ENCODE measurements at places on chromosomes 11 and 22.

GRCh38 chr11:17076517-17077239, 789 bp downstream of the RPS13 start:
- no peak for DNase-seq

DNA sequence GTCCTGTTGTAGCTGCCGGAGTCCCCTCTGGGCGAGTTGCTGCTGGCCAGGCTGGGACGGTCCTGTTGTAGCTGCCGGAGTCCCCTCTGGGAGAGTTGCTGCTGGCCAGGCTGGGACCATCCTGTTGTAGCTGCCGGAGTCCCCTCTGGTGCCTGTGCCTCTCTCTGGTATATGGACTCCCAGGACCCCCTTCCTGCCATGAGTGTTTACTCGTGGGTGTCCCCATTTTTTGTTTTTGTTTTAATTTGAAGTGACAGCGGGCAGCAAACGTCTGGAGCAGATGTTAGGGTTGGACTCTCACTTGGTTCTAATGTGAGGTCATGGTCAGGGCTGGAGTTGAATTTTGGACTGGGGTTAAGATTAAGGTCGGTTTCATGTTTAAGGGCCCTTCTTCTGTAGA, 14.2 kb downstream of the SHANK3 start:
- DNase-seq: no peak

- no peak for DNase-seq
Observed at GRCh38 chr11:69889400-69890318, 70.4 kb upstream of the FGF3 start.

DNA sequence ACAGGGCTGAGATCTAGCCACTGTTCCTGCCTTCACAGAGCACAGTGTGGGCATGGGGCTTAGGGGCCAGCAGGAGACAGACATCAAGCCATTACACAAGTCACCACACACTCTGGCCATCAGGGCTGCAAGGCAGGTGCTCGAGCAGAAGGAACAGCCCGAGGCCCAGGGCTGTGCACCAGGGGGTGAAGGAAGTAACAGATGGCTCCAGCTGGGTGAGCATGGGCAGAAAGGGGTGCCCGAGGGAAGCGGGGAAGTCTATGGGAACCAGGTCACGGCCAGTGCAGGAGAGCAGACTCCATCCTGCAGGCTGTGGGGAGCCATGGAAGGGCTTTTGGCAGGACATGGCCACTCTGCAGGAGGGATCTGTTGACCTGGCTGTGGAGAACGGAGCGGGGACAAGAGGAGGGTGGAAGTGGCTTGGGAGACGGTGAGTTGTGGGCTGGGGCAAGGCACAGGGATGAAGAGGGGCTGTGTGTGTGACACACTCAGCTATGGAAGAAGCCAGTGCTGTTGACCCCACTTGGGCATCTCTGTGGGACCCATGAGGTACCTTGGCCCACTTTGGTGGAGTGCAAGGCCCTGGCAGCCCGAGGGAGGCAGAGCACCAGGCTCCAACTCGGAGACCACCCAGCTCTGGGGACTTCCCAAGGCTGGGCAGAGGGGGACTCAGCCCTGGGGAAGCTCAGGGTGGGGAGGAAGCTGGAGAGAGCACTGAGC, 3.6 kb downstream of the C11orf68 start:
- no peak for DNase-seq

DNA sequence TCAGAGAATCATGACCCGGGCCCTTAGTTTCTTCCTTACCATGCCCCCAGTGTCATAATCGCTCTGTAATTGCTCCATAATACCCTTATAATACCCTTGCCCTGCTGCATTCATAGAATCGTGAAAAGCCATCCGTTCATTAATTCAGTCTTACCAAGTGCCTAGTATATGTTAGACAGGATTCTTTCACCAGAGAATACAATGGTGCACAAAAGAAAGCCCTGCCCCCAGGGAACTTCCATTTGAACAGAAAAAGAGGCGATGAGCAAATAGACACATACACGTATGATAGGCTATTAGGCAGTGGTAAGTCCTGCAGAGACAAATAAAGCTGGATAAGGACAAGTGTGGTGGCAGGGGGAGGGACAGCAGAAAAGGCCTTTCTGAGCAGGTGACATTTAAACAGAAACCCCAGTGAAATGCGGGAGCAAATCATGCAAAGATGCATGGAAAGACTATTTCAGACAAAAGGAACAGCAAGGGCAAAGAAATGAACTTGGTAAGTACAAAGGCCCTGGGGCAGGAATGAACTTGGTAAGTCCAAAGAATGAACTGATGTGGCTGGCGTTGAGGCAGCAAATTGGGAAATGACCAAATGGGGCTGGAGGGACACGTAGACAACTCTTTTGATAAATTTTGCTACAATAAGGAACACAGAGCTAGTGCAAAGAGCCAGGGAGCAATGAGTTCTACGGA, 74.6 kb upstream of the CREB3L1 start:
- no peak for DNase-seq

- DNase-seq: no peak
Observed at GRCh38 chr11:9802291-9802861, 138.5 kb downstream of the SWAP70 start.

DNA sequence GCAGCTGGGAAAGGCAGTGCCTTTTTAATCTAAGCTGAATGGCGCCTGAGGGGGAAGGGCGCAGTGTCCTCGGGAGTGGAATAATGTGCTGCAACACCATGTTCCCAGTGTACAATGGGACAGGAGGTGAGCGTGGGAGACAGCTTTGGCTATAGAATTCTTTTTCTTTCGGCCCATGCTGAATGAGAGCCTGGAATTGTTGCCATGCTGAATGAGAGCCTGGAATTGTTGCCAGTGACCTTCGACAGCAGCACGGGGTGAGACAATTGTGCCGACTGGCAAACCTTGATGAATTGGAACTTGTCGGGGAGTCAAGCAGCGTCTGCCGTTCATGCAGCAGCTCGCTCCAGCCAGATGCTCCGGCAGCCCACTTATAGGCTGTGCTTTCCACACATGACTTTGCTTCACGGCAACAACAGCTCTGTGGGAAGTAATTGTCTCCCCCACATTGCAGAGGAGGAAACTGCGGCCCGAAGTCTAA, 141.4 kb upstream of the E2F8 start:
- DNase-seq: no peak

DNA sequence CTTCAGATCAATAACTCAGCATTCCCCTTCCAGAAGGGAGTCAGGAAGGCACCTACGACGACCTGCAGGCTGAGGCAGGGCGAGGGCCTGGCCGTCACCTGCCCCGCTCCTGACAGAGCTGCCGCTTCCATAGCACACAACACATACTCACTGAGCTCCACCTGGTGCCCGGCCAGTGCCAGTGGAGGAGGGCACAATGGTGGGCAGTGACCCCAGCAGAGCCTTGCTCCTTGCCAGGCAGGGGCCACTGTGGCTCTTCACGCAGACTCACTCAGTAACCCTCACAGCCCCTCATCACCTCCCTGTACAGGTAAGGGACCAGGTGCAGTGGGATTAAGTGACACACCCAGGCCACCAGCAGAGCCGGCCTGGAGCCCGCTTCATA, 24.6 kb downstream of the LRFN4 start:
- DNase-seq: no peak

DNA sequence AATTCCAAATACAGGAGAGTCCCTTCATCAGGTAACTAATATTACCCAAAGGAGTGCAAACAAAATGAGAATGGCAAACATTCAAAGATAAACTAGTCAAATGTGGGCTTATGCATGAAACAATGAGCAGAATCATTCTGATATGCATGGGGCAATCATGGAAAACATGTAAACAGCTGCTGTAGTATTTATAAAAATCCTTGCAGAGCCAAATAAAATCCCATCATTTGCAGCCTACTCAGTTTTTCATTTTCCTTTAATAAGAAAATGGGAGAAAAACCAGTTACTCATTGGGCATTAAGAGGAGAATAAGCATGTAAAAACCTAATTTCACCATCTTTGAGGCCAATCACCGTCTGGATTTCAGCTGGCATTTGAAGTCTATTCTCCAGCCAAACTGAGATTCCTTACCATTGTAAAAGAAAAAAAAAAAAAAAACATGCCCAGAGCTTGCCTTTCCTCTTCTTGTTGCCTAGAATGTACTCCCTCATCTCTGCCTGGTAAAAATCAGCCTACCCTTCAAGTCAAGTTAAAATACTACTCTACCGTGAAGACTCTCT, 249.1 kb downstream of the TTC28 start:
- DNase-seq: no peak

- DNase-seq: no peak
Observed at GRCh38 chr11:11486423-11486822, 133.4 kb upstream of the CSNK2A3 start.

DNA sequence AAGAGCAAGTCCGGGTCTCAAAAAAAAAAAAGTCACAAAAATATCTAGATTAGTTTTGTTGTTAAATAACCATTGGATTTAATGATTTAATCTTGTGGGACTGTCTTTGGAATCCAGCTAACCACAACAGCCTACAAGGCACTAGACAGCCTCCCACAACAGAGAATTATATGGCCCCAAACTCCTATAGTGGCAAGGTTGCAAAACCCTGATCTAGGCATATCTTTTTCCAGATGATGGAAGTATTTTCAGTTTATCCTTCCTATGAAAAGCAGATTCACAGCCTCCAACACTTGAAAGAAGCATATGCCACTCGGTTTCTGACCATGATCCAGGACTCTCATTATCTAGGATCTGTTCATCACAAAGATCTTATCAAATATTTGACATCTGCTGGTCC, 5.4 kb upstream of the C11orf87 start:
- no peak for DNase-seq

DNA sequence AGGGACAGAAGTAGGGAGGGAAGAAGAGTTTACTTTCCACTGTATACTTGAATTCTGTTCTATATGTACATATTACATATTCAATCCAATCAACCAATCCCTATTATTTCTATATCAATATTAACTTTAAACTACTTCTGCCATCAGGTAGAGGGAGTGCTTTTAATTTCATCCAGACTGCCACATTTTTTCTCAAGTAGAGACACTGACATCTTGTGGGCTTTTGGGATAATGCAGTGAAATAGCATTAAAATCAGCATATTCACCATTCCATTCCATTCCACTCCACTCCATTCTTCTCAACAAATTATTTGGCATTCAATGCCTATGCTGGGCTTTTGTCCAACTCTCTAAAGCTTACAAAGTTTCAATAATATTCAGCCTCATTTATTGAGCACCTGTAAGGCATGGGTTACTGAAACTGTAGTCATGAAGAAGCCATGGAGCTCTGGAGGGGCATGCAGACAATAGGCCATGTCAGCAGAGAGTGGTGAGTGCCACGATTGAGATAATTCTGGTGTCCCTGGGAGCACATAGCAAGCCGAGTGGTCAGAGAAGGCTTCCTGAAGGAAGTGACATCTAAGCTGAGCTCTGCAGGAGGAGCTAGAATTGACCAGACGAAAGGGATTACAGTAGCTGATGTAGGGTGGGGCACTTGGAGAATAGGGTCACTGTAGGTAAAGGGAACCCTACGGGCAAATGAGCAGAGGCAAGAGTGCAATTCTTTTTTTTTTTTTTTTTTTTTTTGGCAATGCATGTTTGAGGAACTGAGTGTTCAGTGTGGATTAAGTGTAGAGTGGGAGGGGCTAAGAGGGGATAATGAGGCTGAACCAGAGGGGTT, 12.8 kb upstream of the CLPB start:
- DNase-seq: no peak

DNA sequence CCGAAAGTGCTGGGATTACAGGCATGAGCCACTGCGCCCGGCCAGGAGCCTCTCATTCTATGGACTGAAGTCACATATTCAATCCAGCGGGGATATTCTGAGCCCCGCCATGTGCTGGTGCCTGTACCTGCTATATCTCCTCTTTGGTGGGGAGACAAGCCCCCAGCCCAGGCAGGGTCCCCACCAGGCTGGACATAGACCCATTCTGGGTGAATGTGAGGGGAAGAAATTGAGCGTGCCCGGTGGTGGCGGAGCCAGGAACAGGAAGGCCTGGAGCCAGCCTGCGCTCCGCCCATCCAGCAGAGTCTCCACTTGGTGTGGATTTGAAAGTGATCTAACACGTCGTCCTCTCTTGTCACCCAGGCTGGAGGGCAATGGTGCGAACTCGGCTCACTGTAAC, 38.0 kb upstream of the CSNK1E start:
- no peak for DNase-seq

Data from coronary artery (tissue), 2 donors.